ENCODE measurements at places on chromosomes 4 and X. TPM values are rescaled to one million over a fixed set of nuclear protein-coding genes. Genes with fewer than 3 reads are reported as not detected.

MID1 gene
- total RNA-seq = not detected

NWD2 gene
- not detected for total RNA-seq

CCDC158 gene
- total RNA-seq = not detected

PABPC1L2B gene
- total RNA-seq = not detected

ADGRG4 gene
- total RNA-seq = not detected

LEF1 gene
- total RNA-seq = 68.2 TPM

TET2 gene
- total RNA-seq = 25.0 TPM

ESX1 gene
- total RNA-seq = not detected

ASMT gene
- total RNA-seq = 0.40 TPM

DNA sequence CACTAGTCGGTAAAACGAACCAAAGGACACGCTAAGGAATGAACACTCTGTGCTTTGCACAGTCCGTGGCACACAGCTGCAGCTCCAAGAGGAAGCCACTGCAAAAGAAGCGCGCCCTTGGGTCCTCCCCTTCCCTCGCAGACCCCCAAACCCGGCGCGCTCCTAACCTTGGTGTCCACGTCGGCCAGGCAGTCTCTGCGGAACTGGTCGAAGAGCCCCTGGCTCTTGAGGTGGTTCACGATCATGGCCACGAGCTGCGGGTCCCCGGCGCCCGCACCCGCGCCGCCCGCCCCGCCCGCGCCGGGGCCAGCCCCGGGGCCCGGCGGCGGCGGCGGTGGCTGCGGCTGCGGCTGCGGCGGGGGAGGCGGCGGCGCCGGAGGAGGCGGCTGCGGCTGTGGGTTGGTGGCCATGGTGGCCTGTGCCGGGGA lies 333 bp downstream of the BOD1L1 start:
- DNase-seq = no peak

GRCh38 chr4:77579406-77580076 lies 26.1 kb upstream of the CXCL13 start:
- DNase-seq = no peak

DNA sequence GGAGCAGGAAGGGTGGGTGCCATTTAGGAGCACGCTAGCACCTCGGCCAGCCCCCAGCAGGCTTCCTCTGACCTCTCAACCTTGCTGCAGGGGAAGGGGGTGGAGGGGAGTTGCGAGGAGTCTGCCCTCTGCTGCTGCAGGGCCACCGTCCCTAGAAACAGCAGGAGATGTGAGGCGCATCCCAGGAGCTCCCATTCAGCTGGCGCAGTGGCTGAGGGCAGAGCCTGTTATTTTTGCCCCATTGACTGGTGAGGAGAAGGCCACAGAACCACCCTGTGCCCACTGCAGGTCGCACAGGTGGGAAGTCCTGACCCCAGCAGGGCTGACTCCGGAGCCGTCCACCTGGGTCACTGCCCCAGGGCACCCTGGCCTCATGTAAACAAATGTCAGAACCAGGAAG lies 8.0 kb downstream of the PDE6B start:
- DNase-seq = no peak

- DNase-seq = no peak
Observed at GRCh38 chr4:21447301-21448054, 501.1 kb downstream of the KCNIP4 start.

- peak; percentile 43 for DNase-seq
Observed at GRCh38 chr4:48780865-48781214, 761 bp upstream of the FRYL start.

- no peak for DNase-seq
Observed at GRCh38 chrX:30488092-30488491, 89.5 kb downstream of the TASL start.

DNA sequence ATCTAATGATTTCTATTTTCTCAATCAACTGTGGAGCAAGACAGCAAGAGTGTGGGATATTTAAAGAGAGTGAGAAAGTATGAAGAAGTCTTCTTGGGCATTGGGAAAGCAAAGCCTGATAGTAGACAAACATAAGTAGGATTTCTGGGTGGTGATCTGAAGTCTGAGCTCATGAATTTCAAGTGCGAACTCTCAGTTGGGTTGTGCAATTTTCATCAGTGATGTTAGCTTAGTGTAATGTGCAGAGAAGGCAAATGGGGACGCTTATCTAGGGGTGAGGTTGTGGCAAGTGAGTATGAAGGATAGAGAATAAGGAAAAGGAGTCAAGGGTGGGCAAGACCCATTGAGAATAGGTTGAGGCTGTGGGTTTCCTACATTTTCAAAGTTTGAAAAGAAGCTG lies 23.7 kb downstream of the VGLL1 start:
- DNase-seq = no peak

DNA sequence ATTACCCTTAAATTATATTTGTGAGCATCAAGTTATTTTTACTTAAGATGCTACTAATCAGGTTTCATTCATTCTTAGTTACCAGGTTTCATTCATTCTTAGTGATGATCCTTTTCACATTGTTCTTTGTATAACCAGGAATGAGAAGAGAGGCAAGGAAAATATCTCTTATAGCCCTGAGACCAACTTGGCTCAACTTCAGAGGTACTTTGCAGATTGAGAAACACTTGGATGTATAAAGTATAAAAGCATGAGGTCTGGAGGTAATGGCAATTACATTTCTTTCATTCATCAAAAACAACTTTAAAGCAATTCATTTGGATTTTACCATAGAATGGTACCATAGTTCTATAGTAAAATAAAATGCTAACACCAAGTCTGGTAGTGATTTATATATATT lies 231.0 kb downstream of the PRDM5 start:
- no peak for DNase-seq

- no peak for DNase-seq
Observed at GRCh38 chrX:120752431-120753082, 122.7 kb upstream of the C1GALT1C1 start.

DNA sequence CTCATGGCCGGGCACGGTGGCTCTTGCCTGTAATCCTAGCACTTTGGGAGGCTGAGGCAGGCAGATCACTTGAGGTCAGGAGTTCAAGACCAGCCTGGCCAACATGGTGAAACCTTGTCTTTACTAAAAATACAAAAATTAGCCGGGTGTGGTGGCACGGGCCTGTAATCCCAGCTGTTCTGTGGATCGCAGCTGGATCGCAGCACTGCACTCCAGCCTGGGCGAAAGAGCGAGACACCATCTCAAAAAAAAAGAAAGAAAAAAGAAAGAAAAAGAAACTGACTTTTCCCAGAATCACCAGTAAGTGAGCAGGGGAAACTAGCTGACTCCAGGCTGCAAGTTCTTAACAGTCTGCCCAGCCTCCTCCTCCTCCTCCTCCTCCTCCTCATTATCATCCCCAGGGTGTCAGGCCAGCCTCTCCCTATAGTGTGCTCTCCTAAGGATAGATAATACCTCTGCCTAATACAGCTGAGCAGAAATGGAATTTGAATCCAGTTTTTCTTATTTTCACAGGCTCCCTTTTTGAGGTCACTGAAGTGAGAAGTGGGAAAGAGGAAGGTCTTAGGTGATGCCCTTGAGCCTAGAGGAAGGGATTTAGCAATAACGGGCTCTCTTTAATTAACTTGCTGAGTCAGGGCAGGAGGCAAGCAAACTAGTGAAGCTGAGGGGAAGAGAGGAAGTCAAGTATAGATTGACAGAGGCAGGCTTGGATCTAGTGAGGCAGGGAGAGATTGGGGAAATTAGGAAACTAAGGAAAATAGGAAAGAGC lies 11.8 kb upstream of the ELF2 start:
- DNase-seq = no peak

- no peak for DNase-seq
Observed at GRCh38 chr4:150289881-150290280, 211.6 kb downstream of the DCLK2 start.

GRCh38 chrX:31268359-31268758 lies 196.5 kb upstream of the FTHL17 start:
- no peak for DNase-seq

- DNase-seq = no peak
Observed at GRCh38 chrX:104117759-104118158, 5.4 kb downstream of the ZCCHC18 start.

DNA sequence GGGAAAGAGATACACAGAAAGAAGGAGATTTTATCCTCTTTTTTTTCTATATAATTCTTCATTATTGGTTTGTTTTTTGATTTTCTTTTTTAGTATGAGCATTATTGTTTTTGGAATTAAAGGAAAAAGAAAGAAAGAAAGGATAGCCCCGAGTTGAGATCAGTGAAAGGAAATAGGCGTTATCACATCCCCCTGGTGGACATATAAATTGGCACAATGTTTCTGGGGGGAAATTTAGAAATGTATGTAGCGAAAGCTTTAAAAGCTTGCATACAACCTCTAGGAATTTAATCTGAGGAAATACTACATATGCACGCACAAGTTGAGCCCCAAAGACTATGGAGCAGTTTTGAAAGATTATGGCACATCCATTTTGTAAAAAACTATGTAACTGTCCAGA lies 226.3 kb upstream of the LDB2 start:
- no peak for DNase-seq

DNA sequence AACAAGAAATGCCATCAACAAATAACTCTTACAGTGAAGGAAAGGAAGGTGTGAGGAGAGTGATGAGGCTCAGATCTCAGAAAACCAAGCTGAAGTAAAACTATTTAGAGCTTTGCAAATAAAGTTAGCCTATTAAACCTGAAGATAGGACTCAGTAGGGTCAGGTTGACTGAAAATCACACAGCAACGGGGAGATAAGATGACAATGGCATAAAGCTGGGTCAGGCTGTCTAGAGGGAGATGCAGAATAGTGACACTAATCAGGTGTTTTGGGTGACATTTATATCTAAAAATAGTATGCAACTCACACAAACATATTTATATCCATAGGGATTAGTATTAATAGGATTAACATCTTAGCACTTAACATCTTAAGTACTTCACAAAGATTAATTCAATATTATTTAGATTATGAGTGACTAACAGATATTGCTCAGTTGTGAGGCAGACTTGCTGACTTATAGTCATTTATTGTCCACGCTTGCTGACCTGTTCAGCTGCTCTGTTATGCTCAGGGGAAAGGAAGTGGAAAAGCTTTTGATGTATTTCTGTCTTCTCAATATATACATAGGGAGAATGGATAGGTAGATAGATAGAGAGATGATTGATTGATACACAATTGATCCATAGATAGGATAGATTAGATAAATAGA lies 130.7 kb upstream of the GUCY1A1 start:
- DNase-seq = no peak

DNA sequence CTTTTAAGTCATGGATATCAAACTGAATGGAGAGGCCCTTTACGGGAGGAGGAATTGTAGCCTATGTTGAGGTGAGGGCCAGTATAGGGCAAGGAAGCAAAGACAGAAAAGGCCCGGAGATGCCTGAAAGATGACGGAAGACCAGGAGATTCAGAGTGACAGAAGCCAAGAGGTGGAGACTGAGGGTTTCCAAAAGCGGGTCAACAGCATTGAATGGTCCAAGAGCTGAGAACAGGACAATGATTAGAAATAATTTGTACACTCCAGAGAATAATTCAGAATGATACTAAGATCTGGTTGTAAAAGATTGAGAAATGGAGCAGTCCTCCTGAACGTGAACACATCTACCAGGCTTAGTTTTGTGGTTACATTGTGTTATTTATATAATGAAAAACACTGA lies 45.5 kb upstream of the ZNF518B start:
- no peak for DNase-seq

DNA sequence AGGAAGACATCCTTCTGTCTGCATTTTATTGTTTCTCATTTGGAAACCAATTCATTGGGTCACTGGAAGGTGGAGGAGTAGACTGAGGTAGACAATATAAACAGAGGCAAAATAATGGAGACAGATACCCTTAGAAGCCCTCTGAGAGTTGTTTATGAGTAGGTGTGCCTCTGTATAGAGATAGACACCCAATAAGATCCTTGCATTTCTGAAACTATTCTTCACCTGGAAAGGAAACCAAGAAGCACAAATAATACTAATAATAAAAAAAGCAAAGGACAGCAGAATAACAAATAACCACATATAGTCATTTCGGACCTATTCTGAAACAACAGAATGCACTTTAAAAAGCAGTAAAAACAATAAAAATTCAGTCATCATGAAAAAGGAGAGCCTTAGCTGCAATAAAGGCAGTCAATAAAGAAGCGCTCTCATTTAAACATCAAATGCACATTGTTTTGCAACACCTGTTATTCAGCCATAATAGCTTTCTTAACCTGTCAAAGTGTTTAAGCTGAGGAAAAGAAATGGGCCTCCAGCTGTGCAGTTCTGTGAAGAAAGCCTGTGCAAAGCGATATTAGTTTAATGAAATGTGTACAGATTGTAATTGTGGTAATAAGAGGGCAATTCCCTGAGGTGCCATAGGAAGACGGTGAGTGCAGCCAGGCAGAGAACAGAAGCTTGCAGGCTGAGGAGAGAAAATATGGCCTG lies 904.2 kb downstream of the STPG2 start:
- no peak for DNase-seq

DNA sequence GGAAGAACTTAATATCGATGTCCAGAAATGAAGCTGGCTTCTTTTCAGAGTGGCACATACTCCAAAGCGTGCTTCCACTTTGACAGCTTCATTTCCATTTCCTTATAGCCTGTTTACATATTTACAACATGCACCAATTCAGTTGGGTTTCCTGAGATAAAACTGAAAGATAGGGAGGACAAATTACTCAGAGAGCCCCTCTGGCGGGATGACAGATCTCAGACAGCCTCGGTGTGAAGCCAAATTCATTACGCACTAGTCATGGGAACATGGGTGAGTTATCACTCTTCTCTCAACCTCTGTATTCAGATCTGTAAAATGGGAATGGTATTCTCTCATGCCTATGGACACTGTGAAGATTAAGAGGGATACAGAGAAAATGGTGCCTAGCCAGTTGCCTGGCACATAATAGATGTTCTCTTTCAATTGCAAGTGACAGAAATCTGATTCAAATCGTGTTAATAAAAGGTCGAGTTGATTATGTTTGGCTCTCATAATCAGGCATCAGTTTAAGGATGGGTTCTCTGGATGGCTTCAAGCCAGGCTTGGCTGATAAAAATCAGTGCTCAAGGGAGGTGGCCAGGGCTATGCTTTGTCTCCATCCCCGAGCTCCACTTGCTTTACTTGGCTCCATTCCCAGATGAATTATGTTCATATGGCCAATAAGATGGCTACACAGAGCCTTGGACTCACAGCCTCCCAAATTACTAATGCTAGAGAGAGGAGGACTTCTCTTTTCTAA lies 132.2 kb upstream of the C1QTNF7 start:
- DNase-seq = no peak

- DNase-seq = no peak
Observed at GRCh38 chr4:138953961-138954371, 61.6 kb upstream of the NOCT start.

DNA sequence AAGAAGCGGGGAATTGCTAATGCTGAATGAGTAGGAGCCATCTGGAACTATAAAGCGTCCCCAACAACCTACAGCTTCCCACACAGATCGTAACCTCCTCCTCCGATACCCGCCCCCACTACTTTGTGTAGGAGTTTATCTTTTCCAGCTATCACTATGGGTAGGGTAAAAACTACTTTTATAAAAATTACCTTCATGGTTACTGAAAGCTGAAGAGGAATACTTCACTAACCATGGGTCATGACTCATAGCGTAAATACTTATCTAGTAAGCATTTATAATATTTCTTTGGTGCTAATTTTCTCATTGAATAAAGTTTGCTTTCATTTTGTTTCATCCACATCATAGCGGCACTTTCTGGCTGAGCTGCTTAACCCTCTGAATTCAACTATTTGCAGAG lies 79.4 kb upstream of the TNIP3 start:
- DNase-seq = no peak

Measured in activated CD4-positive, alpha-beta memory T cell treated with anti-CD3 and anti-CD28 coated beads, Interleukin-2, amount 10 ng/mL, durations not matched to agents 7 days and 5 days (primary cell).